HCT116 (cell line): ENCODE measurements at places on chromosomes 1 and 21. TPM values are rescaled to one million over a fixed set of nuclear protein-coding genes. Genes with fewer than 3 reads are reported as not detected.
A peak's percentile ranks its signal among the peaks of the same experiment; 100 is the strongest.

DNA sequence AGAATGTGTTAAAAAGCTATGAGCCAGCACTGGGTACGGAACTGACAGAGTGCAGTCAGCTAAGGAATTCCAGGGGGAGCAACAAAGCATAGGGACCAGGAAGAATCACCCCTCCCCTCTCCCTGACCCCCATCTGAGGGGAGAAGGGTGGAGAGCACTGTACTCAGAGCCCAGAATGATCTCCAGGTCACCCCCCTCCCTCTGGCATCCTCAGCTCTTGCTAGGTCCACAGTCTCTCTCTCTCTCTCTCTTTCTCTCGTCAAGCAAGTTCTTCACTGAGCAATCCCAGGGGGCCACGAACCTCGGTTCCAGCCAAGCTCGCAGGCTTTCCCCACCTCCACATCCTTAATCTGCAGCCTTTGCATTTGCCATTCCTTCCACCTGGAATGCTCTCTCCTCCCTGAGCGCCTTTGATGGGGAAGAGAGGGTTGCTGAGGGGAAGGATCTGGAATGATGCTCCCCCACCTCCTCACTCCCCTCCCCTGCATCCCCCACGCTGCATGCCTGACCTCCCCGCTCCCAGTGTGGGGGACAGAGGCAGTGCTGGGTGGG lies 6.7 kb upstream of the WASF2 start:
- H3K36me3 ChIP-seq, result no peaks in the 10 kb centered on the region
- no peak for DNase-seq
- no peaks in the 10 kb centered on the region for H3K27me3 ChIP-seq
- H3K4me1 ChIP-seq, result peaks cover 31% of the 10 kb centered on the region

- no peak overlapping the region for H3K4me3 ChIP-seq
- H3K27ac ChIP-seq, result no peak overlapping the region
- no peak for DNase-seq
- H3K27me3 ChIP-seq, result no peaks in the 10 kb centered on the region
- H3K4me1 ChIP-seq, result peaks cover 16% of the 10 kb centered on the region
- H3K36me3 ChIP-seq, result 0 out of 2 replicates have a peak, but pooled peaks cover 4% of the 10 kb centered on the region
These were observed 10.9 kb downstream of the SLC41A1 start for GRCh38 chr1:205802060-205802459.

DNA sequence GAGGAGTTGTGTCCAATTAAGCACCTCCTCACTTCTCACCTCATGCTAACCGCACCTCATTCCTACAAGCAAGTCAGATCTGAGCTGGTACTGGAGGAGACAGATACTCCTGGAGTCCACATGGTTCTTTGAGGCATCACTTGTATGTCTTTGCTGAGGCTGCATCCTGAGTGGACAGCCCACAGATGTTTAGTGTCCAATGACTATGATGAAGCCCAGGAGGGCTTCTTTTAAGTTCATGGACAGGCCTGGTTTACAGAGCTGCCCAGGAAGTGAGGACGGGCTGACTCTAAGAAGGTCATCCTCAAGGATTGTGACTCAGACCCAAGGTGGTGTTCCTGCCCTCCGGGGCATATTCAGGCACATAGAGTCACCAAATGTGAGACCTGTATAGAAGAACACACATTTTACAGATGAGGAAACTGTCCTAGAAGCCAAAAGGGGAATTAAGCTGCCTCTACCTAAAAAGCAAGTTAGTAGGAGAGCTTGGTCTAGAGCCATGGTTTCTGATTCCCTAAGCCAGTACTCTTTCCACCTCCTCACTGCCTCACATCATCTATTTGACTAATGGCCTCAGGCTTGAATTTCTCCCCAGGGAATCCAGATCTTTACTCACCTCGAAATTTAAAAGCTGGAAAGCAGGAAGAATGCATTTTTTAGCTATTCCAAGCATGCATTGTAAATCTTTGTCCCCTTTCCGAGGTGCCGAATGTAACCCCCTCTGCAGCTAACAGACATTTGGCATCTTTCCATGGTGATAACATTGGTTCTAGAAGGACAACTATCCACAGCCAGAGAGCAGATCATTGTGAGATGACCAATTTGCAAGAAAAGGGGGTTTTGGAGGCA lies 228.1 kb downstream of the OMA1 start:
- no peaks in the 10 kb centered on the region for H3K4me1 ChIP-seq
- no peak overlapping the region for H3K27ac ChIP-seq
- H3K36me3 ChIP-seq, result no peaks in the 10 kb centered on the region

GRCh38 chr1:228429007-228429406 lies 12.3 kb upstream of the TRIM17 start:
- no peaks in the 10 kb centered on the region for H3K36me3 ChIP-seq
- no peaks in the 10 kb centered on the region for H3K27me3 ChIP-seq
- no peaks in the 10 kb centered on the region for H3K4me1 ChIP-seq
- no peak overlapping the region for H3K27ac ChIP-seq

- no peaks in the 10 kb centered on the region for H3K27me3 ChIP-seq
- H3K4me3 ChIP-seq, result peak overlapping the region; percentile 58
- H3K4me1 ChIP-seq, result peaks cover 22% of the 10 kb centered on the region
- H3K27ac ChIP-seq, result peak overlapping the region; percentile 53
- H3K36me3 ChIP-seq, result no peaks in the 10 kb centered on the region
These were observed 897 bp downstream of the EPHX4 start for GRCh38 chr1:92030656-92031107.

DNA sequence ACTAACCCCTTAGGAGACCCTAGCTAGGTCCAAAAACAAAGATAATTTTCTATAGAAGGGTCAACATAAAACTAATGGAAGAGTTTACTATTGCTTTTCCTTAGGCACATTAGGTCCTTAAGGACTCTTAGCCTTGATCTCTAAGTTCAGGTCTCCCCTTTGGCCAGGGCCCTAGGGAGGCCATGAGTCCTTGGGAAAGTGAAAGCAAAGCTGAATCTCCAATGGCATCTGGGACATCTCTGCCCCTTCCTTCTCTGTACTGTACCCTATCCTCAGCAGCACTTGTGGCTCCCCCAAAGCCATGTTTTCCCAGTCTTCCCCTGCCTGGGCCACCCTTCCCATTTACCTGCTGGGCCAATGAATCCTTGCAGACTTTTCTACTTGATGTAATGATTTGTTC lies 14.3 kb downstream of the IER5 start:
- H3K27ac ChIP-seq, result no peak overlapping the region; the same call in 1 of the 2 replicates
- H3K36me3 ChIP-seq, result no peaks in the 10 kb centered on the region
- H3K4me1 ChIP-seq, result peaks cover 77% of the 10 kb centered on the region
- no peak overlapping the region for H3K4me3 ChIP-seq
- H3K27me3 ChIP-seq, result no peaks in the 10 kb centered on the region

DNA sequence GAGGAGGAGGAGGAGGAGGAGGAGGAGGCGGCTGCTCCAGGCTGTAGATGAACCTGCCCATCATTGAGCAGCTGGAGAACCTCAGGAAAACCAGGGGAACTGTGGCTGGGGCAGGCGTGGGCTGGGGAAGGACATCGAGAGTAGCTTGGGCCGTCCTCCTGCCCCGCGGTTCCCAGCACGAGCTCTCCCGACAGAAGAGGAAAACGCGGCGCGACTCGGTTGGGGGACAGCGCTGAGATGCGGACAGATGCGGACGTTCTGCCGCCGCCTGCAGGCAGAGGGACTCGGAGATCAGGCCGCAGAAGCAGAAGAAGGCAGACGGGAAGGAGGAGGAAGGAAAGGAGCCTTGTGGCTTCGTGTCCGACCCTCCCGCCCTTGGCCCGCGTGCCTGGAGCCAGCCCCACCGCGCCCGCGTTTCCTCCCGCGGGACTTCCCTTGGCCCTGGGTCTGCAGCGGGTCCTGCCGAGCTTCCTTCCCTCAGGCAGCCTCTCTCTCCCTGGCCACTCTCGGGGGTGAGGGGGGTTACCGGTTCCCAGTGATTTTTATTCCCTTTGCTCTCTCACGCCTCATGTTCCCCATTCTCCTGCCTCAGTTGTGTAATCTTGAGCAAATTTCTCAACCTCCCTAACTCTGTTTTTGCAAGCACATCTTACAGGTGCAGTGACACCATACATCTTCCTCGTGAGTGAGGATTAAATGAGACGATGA lies 1.7 kb upstream of the TNFRSF9 start:
- peak overlapping the region; percentile 17; the same call in 1 of the 2 replicates for H3K4me3 ChIP-seq
- no peak for DNase-seq
- H3K27me3 ChIP-seq, result no peaks in the 10 kb centered on the region; the same call in 1 of the 2 replicates

GRCh38 chr1:59878370-59878769 lies 48.2 kb downstream of the CYP2J2 start:
- DNase-seq, result no peak
- no peak overlapping the region for H3K4me3 ChIP-seq
- no peak overlapping the region for H3K27ac ChIP-seq
- H3K4me1 ChIP-seq, result no peaks in the 10 kb centered on the region
- no peaks in the 10 kb centered on the region; the same call in none of the 2 replicates for H3K36me3 ChIP-seq

DNA sequence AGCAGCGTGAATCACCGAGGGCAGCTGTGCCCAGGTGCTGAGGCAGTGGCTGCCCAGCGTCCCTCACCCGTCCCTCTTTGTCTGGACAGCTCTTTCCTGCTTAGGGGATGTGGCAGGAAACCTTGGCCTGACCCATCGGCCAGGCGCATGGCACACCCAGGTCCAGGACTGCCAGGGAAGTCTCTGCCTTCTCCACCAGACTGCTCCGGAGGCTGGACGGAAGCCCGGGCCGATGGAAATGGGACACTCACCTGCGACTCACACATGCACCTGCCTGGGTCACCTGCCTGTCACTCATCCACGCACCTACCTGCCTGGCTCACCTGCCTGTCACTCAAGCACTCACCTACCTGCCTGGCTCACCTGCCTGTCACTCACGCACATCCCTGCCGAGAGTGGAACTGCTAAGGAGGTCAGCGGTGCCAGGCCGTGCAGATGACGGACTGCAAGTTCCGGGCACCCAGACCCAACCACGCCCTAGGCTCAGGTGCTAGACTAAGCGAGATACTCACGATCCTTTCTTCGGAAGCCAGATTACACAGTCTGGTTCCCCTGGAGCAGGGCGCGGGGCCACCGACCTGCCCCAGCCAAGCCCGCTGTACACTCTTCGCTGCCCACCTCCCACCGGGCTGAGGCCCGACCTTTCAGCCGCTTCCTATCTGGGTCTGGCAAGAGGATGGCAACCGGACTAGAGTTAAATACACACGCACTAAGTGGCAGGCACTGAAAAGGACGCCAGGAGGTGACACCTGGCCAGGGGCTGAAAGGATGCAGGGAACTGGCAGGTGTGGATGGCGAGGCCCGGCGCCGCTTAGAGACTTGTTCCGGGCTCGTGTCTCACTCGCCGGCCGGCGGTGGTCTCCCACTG lies 1.1 kb downstream of the UBE2J2 start:
- peak overlapping the region; percentile 94 for H3K27ac ChIP-seq
- no peaks in the 10 kb centered on the region for H3K36me3 ChIP-seq
- H3K4me1 ChIP-seq, result peaks cover 15% of the 10 kb centered on the region; the same call in 1 of the 2 replicates
- no peaks in the 10 kb centered on the region for H3K27me3 ChIP-seq
- H3K4me3 ChIP-seq, result peak overlapping the region; percentile 87

GRCh38 chr21:25314247-25314646 lies 293.0 kb downstream of the MRPL39 start:
- H3K36me3 ChIP-seq, result no peaks in the 10 kb centered on the region
- no peaks in the 10 kb centered on the region for H3K4me1 ChIP-seq
- H3K27ac ChIP-seq, result no peak overlapping the region
- H3K27me3 ChIP-seq, result no peaks in the 10 kb centered on the region
- no peak for DNase-seq

DNA sequence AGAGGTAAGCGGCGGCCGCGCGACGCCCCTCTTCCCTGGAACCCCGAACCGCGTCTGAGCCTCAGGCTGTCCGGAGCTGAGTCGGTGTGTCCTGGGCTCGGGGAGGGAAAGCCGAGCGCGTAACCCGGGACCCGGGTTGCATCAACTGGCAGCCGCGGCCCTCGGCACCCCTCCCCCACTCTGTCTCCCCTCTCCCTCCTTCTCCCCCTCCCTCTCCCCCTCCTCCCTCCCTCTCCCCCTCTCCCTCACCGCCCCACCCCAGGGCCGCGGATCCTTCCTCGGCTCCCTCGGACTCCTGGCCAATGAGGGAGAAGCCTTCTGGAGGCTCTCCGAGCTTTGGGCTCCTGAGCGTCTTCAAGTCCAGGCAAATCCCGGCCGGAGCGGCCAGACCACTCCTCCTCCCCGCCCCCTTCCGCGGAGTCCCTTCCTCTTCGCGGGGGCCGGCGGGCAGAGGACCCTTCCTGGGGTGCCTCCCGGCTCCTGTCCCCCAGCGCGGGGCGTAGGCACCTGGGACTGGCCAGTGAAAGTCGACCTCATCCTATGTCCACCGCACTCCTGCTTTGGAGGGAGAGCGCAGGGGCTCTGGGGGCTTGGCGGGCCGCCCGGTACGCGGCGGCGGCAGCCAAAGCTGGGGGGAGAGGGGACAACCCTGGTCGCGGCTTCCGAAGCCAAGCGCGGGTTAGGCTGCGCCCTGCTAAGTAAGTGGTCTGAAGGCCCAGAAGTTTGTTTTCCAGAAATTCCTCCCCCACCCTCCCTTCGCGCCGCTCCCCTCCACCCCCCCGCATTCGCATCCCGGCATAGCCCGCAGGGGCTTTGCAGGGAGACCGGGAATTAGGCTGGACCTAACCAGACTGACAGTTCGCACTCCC lies 850 bp downstream of the SESN2 start:
- no peaks in the 10 kb centered on the region for H3K27me3 ChIP-seq
- no peaks in the 10 kb centered on the region for H3K36me3 ChIP-seq
- H3K4me1 ChIP-seq, result peaks cover 21% of the 10 kb centered on the region
- H3K4me3 ChIP-seq, result peak overlapping the region; percentile 93
- no peak for DNase-seq

GRCh38 chr1:95233319-95233736 lies 682 bp upstream of the RWDD3 start:
- H3K27me3 ChIP-seq, result no peaks in the 10 kb centered on the region
- no peak overlapping the region for H3K27ac ChIP-seq
- no peak for DNase-seq
- H3K4me1 ChIP-seq, result peaks cover 7% of the 10 kb centered on the region

Gene FALEC
- total RNA-seq, result 0.59 TPM

Gene GABPA
- total RNA-seq, result 23.6 TPM

Gene MCOLN3
- total RNA-seq, result 10.7 TPM

Gene SAMD11
- 11.5 TPM for total RNA-seq
